ENCODE measurements at places on chromosomes 7 and 10. TPM values are rescaled to one million over a fixed set of nuclear protein-coding genes. Genes with fewer than 3 reads are reported as not detected.

DNA sequence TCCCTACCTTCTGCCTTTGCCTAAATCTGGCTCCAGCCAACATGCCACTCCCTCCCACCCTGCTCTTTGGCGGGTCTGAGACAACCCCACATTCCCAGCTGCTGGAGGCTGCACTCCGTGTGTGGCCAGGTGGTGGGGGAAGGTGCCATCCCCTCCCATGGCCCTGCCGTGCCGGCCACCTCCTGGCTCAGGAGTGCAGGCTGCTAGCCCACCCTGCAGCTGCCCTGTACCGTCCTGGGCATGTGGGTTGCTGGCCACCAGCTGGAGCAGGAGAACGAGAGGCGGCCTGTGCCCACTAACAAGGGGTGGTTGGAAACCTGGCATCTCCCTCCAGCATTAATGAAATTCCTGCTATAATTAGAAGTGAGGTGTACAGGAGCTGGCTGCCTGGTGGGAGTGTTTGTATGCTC, 97.6 kb downstream of the ZMIZ1 start:
- DNase-seq = no peak

ABCB4 gene
- total RNA-seq = not detected

GRCh38 chr7:86961686-86962085, 97.8 kb downstream of the ELAPOR2 start:
- no peak for DNase-seq

ADARB2 gene
- total RNA-seq = 0.13 TPM

DNA sequence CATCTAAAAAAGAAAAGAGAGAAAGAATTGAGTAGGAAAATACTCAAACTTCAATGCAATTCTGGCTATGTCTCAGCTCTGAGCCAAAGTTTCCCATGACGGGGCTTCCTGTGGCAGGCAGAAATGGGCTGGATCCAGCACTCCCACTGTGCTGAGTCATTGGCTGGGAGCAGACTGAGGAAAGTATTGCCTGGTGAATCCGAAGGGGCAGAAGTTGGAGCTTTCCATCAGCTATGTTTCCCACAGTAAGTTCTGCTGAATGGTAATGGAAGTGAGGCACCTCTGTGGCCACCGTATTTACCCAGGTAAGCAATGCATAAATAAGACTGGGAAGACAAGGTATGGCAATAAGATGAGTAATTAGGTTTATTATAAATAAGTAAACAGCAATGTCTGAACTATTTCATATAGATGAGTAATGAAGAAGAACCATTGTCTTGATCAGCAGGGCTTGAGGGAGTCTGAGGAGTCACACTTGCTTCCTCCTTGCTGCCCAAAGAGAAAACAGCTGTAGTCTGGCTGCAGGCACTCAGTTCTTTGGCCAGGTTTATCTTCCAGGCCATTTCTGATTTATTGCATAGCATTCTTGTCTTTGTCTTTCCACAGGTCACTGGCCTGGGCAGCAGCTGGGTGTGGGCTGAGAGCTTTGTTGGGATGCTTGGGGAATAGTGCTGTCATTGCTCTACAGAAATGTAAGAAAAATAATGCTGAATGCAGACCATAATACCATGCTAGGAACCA, 255.3 kb downstream of the DNAJB9 start:
- peak; percentile 21 for DNase-seq

DNA sequence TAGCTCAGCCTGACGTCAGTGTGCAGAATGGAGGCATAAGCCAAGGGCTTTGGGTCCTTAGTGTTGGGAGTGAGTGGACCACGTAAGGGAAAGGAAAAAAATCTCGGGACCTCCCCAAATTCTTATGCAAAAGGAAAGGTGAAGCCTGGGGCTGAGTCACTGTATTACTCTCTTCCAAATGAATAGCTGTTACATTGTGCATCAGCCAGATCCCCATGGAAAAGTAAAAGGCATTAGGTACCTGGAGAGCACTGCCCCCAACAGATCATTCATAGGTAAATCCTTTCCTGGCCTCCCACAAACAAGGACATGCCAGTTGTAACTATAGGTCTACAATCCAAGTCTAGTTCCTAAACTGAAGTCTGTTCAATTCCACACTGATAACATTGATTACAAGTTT, 170.5 kb downstream of the C1GALT1 start:
- DNase-seq = peak; percentile 86

CYP2E1 gene
- total RNA-seq = under 0.01 TPM

GPNMB gene
- total RNA-seq = 57.0 TPM

CLRN3 gene
- not detected for total RNA-seq

KCNH2 gene
- total RNA-seq = 0.13 TPM

GRCh38 chr7:29271319-29271658, 76.7 kb downstream of the CHN2 start:
- DNase-seq = no peak

DNA sequence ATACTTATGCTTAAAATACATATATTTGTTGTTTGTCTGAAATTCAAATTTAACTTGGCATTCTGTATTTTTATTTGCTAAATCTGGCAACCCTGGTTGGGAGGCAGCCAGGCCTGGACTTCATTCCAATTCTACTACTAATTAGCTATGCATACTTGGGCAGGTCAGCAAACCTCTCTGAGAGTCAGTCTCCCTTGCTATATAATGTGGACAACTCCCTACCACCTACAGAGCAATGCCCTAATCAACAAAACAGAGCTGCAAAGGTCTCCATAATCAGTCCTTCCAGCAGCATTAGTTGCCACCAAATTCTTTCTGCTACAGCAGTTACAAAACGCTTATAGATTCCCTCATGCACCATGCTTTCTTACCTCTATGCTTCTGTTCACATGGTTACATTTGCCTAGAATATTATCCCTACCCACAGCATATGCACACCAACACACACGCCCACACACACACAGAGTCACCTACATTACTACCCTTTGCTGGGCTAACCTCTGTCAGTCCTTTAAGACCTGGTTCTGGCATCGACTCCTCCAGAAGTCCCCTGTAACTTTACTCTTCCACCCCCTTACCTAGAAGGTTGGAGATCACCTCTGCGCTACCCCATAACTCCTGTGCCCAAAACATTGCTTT, 188.7 kb downstream of the FGFR2 start:
- DNase-seq = peak; percentile 17

DNA sequence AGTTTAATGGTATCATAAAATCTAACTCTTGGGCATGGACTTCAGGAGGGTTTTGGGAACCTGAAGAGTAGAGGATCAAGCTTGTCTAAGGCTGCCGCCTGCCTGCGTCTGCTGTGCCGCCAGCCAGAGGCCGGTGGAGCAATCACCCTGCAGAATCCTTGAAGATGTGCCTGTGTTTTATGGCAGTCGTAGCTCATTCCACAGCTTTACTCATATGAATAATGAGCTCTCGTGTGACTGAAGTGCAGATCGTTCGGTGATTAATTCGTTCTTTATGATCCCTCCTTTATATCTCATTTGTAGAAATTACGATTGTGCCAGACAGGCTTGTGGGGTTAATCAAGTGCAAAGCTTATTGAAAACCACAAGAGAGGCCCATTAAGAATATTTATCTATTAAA, 100.8 kb downstream of the ACTR3B start:
- DNase-seq = no peak

ACTR3C gene
- 6.4 TPM for total RNA-seq

SLC16A9 gene
- 7.8 TPM for total RNA-seq

RTKN2 gene
- total RNA-seq = 0.79 TPM

- no peak for DNase-seq
These were observed 144.1 kb upstream of the PRSS58 start for GRCh38 chr7:142401951-142402350.

Measured in bronchial epithelial cell (primary cell).